B cell (primary cell): ENCODE measurements at places on chromosomes 2 and 18.

- H3K4me1 ChIP-seq: no peaks in the 10 kb centered on the region
- no peak overlapping the region for H3K4me3 ChIP-seq
- H3K27ac ChIP-seq: no peak overlapping the region
- no peak for DNase-seq
These were observed 32.0 kb upstream of the AGAP1 start for GRCh38 chr2:235461763-235462414.

GRCh38 chr2:202237787-202238233 is 587 bp downstream of the SUMO1 start:
- no peaks in the 10 kb centered on the region for H3K27me3 ChIP-seq
- H3K36me3 ChIP-seq: no peaks in the 10 kb centered on the region
- H3K4me3 ChIP-seq: peak overlapping the region; percentile 75
- peak overlapping the region; percentile 78 for H3K27ac ChIP-seq
- peaks cover 21% of the 10 kb centered on the region for H3K4me1 ChIP-seq
- no peak for DNase-seq

DNA sequence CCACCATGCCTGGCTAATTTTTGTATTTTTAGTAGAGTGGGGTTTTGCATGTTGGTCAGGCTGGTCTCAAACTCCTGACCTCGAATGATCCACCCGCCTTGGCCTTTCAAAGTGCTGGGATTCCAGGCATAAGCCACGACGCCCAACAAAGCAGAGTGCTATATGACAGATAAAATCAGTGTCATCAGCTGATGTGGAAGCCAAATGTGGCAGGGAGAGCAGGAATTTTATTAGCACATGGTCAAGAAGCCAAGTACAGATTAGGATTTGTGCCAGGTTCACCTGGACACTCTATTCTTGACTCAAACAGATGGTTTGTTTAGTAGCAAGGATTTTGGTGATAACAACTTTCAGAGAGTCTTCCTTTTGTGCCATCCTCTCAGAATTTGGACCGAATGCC is 62.7 kb downstream of the LCLAT1 start:
- peaks cover 12% of the 10 kb centered on the region for H3K4me1 ChIP-seq
- no peak overlapping the region for H3K27ac ChIP-seq
- no peaks in the 10 kb centered on the region for H3K27me3 ChIP-seq
- DNase-seq: no peak
- no peaks in the 10 kb centered on the region for H3K36me3 ChIP-seq

DNA sequence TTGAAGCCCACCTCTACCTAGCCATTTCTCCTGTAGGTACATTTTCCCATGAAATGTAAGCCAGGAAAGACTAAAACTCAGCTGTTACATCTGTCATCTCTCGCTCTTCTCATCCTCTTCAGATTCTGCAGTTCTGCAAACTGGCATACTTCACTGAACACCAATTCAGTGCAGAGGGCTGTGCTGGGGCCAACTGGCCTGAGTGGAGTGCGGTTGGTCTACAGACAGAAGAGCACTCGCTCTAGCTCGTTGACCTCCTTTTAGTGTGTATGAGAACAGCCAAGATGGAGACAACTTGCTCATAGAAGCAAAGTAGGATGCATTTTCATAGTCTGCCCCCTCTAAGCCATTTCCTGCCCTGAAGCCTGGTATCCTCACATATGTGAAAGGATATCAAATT is 862.6 kb downstream of the BCL11A start:
- DNase-seq: no peak
- H3K4me3 ChIP-seq: no peak overlapping the region

GRCh38 chr2:219574484-219575311 is 2.6 kb downstream of the INHA start:
- no peak overlapping the region for H3K27ac ChIP-seq
- peaks cover 12% of the 10 kb centered on the region for H3K4me1 ChIP-seq
- H3K27me3 ChIP-seq: peaks cover 42% of the 10 kb centered on the region
- no peak for DNase-seq

GRCh38 chr2:217479566-217479965 is 523.2 kb downstream of the TNS1 start:
- DNase-seq: no peak
- no peaks in the 10 kb centered on the region for H3K36me3 ChIP-seq
- H3K27ac ChIP-seq: no peak overlapping the region
- no peaks in the 10 kb centered on the region for H3K4me1 ChIP-seq

DNA sequence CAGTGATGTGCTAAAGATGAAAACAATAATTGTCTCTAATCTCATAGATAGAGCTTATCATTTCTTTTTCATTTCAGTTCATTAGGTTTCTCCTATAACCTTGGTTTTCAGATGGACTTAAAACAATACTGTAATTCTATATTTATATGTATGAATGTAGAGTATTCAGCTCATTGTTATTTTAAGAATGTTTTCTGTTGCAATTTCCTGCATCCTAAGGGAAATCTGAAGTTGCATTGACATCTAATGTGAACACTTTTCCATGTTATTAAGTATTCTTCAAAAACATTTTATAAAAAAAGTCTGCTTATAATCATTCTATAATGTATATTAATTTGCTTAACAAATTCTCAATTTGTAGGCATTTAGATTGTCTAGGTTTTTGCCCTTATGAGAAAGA is 288.9 kb downstream of the XIRP2 start:
- no peaks in the 10 kb centered on the region for H3K36me3 ChIP-seq
- H3K27ac ChIP-seq: no peak overlapping the region
- H3K4me3 ChIP-seq: no peak overlapping the region
- no peaks in the 10 kb centered on the region for H3K4me1 ChIP-seq
- DNase-seq: no peak

DNA sequence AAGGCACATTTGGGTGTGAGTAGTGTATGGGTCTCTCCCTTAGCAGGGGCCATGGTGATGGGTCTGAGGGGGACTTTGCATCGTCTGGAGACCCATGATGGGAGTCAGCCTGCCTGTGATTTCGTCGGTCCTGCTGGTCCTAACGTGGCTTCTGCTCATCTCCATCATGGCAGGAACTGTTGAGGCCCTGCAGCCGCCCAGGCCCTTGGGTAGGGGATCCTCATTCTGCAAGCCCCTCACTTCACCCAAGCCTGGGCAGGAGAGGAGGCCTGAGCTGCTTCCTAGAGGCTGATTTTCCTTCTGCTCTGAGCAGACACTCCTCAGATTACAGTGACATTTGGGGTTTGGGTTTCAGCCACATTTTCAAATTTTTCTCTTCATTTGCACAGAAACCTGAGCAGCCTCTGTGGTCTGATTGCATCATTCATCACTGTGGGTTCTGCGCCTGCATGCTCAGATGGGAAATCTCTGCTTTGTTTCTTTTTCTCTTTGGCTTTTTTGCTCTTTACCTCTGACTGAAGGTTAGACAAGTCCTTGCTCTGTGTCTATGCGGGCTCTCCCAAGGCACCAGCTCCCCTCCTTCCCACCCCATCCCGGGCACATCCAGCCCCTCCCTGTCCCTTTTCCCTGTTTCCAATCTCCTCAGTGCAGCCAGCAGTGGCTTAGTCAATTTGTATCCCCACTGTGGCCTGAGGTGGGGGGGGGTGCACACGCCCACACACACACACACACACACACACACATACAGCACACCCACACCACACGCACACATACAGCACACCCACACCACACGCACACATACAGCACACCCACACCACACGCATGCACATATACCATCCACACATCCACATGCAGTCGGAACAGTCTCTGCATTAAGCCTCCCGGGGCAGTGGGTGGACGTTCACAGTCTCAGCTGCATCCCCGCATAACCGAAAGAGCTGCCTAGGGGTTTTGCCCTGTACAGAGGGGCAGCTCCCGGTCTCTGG is 305.4 kb upstream of the HS6ST1 start:
- no peaks in the 10 kb centered on the region for H3K27me3 ChIP-seq
- no peak for DNase-seq
- H3K27ac ChIP-seq: no peak overlapping the region

DNA sequence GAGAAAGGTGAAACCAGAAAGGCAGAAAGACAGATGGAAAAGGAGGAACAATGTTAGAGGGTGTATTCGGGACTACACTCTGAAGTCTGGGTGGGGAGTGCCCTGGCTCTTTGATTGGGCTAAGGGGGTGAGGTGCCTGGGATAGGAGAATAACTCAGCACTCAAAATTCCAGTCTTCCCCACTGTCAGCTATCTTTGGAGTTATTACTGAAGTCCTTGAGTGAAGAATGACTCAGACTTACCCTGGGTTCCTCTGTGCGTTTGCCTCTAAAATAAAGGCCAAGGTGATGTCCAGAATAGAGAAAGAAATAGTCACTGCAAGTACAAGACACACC is 151.8 kb upstream of the SERPINE2 start:
- H3K36me3 ChIP-seq: no peaks in the 10 kb centered on the region
- no peak overlapping the region for H3K27ac ChIP-seq
- H3K4me1 ChIP-seq: no peaks in the 10 kb centered on the region

GRCh38 chr2:213057977-213058376 is 93.4 kb downstream of the IKZF2 start:
- H3K36me3 ChIP-seq: peaks cover 5% of the 10 kb centered on the region
- no peaks in the 10 kb centered on the region for H3K4me1 ChIP-seq
- H3K4me3 ChIP-seq: no peak overlapping the region
- H3K27ac ChIP-seq: no peak overlapping the region
- H3K27me3 ChIP-seq: no peaks in the 10 kb centered on the region

GRCh38 chr2:78973630-78974029 is 51.9 kb upstream of the REG3G start:
- H3K36me3 ChIP-seq: no peaks in the 10 kb centered on the region
- H3K27ac ChIP-seq: no peak overlapping the region
- no peak overlapping the region for H3K4me3 ChIP-seq
- peaks cover 4% of the 10 kb centered on the region for H3K4me1 ChIP-seq
- H3K27me3 ChIP-seq: no peaks in the 10 kb centered on the region

- H3K27ac ChIP-seq: peak overlapping the region; percentile 80
- H3K4me3 ChIP-seq: no peak overlapping the region
- H3K4me1 ChIP-seq: peaks cover 88% of the 10 kb centered on the region
These were observed 28.8 kb downstream of the SP100 start for GRCh38 chr2:230444832-230445231.

DNA sequence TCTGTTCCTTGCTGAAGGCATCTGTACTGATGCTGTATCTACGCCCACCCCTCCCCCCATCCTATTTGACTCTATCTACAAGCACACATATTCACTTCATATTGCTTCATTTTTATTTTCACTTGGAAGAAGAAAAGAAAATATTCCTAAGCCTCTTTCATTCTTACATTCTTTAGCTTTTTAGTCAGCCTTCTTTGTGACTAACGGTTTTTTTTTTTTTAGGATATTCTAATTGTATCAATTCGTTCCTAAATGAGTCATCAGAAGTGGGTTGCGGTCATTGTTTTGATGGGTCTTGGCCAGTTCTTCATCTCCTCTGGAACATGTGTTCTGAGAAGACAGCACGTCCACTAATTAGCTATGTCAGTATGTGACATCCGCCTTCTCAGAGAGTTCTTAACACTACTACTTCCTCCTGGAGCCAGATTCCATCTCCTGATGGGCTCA is 88.7 kb downstream of the MYO1B start:
- no peak overlapping the region for H3K27ac ChIP-seq
- H3K27me3 ChIP-seq: no peaks in the 10 kb centered on the region
- H3K4me3 ChIP-seq: no peak overlapping the region
- no peaks in the 10 kb centered on the region for H3K36me3 ChIP-seq

DNA sequence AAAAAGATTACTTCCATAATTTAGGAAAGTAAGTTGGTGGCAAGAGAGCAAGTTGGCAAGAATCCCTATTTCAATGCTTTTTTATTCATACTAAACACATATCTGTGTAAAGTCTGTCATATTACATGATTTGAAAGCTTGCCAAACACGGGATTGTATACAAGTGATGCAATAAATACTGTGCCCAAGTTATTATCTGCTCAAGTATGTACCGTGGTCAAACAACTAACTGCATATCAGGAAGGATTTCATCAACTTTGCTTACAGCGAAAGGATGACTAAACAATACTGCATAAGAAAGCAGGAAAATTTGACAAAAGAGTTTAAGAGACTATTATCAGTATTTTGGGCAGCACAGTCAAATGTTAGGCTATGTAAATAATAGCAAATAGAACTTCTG is 69.6 kb upstream of the SCN1A start:
- H3K27me3 ChIP-seq: no peaks in the 10 kb centered on the region
- no peak for DNase-seq
- no peak overlapping the region for H3K27ac ChIP-seq

DNA sequence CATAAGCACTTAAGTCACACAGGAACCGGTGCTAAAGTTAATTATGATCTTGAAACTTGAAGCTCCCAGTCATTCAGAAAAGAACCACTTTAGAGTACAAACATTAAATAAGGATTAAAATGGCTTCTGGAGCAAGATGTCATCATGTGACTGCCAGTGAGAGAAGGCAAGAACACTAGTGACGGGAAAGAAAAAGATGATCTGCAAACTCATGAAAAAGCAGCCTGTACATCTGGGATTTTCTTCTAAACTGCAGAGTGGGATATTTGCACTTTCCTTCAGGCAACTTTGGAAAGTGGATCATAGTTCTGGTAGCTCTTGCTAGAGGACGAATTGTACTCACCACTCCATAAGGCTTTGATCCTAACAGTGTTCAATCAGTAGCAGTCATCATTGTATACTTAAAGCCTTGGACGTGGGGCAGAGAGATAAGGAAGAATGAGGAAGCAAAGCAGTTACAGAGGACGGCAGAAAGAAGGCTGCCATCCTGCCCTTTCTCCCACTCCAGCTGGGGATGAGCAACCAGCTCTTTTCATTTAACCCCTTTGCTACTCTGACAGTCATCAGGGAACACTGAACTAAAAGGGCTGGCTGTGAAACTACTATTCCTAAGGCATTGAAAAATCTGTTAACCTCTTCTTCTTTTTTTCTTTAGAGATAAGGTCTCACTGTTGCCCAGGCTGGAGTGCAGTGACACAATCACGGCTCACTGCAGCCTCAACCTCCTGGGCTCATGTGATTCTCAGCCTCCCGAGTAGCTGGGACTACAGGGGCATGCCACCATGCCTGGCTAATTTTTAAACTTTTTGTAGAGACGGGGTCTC is 18.1 kb downstream of the ABHD3 start:
- H3K27ac ChIP-seq: peak overlapping the region; percentile 68
- no peak overlapping the region for H3K4me3 ChIP-seq
- peaks cover 5% of the 10 kb centered on the region for H3K36me3 ChIP-seq

GRCh38 chr2:172555272-172555521 is 693 bp upstream of the PDK1 start:
- H3K27ac ChIP-seq: peak overlapping the region; percentile 87
- peaks cover 9% of the 10 kb centered on the region for H3K36me3 ChIP-seq
- H3K4me3 ChIP-seq: peak overlapping the region; percentile 96

GRCh38 chr2:232842689-232843088 is 27.4 kb upstream of the SNORC start:
- H3K4me1 ChIP-seq: peaks cover 22% of the 10 kb centered on the region
- no peak for DNase-seq
- H3K36me3 ChIP-seq: peaks cover 20% of the 10 kb centered on the region
- no peak overlapping the region for H3K4me3 ChIP-seq
